ENCODE measurements at places on chromosomes 5 and 9.

DNA sequence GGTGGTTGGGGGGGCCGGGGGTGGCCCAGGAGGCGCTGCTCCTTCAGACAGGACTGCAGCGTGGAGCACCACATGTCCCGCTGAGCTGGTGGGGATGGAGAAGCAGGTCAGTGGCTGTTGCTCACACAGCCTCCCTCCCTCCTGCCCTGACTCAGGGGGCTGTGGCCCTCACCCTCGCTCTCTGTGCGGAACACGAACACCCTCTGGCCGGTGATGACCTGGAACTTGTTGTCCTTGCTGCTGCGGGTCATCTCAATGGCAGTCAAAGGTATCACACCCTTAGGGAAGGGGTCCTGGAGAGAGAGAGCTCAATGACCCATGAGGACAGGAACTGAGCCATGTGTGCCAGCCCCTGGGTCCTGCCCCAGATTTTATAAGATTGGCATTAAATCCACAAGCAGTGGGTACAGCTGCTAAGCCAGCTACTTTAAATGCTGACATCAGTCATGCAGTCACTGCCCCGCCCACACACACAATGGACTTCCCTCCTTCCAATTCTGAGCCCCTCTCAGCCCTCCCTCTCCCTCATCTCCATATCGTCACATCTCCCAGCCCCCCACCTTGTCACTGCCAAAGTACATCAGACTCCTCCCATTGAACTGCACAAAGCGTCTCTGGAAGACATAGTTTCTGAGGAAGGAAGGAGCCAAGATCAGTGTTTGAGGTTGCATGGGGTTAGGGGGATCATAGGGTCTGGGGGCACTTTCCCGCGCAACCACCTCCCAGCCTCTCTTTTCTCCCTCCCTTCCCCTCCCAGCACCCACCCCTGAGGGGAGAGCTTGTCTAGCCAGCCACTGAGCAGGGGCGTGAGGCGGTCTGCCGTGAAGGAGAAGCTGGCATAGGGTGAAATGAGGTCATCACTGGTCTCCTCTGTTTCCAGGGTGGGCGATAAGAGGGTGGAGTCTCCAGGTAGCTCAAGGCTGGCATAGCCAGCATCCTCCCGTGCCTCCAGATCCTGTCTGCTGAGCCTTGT is 8.9 kb downstream of the ARAP3 start:
- no peak for DNase-seq

DNA sequence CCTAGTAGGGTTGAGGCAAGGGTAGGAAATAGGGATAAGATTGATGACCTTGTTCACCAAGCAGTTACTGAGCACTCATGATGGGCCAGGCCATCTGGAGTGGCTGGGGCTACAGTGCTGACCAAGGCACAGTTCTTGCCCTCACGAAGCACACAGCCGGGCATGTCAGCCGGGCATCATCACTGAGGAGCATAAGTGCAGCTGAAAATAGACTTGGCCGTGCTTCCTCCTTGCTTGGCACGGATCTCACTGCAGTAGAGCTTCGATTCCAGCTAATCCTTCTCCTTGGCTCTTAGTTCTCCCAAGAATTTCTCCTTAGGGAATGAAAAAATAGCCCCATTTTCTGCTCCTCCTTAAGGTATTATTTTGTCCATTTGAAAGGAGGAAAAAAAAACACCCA is 116.6 kb downstream of the NMUR2 start:
- no peak for DNase-seq

DNA sequence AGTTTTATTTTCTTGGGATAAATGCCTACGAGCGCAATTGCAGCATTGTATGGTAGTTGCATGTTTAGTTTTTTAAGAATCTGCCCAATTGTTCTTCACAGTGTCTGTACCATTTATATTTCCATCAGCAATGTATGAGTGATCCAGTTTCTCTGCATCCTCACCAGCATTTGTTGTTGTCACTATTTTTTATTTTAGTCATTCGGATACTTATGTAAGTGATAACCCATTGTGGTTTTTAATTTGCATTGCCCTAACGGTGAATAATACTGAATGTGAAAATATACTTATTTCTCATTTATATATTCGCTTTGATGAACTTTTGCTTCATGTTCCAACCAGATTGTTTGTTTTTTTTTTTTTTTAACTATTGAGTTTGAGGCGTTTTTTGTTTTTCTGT is 33.7 kb upstream of the PWWP2A start:
- no peak for DNase-seq

GRCh38 chr5:74122979-74123590 is 497.1 kb downstream of the ARHGEF28 start:
- peak; percentile 27 for DNase-seq

DNA sequence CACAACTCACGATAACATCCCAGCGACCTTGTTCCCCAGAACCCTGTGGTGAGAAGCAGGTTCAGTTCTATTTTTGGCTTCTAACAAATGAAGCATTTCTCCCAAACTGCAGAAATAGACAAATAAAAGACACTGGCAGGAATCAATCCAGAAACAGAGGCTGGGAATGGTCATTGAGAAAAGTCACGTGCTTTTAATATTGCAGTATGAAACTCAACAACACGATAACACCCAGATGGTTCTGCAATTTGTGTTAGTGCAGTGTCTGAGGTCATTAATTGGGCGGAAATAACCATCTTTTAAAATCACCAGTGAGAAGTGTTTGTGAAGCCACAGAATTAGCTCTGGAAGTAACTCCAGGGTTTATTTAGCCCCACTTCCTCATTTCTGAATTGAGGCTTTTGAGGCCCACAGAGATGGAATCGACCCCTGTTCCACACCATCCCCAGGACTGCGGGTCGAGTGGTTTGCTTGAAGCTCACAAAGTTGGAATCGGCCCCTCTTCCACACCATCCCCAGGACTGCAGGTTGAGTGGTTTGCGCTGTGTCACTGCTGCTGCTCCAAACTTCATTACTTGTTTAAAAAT is 164.7 kb upstream of the IRX4 start:
- no peak for DNase-seq

GRCh38 chr5:131747180-131748105 is 49.4 kb downstream of the FNIP1 start:
- DNase-seq = no peak

- DNase-seq = no peak
Measured at GRCh38 chr9:36165826-36166167, 3.4 kb upstream of the CCIN start.

- no peak for DNase-seq
Measured at GRCh38 chr9:37964740-37965081, 60.8 kb upstream of the SLC25A51 start.

DNA sequence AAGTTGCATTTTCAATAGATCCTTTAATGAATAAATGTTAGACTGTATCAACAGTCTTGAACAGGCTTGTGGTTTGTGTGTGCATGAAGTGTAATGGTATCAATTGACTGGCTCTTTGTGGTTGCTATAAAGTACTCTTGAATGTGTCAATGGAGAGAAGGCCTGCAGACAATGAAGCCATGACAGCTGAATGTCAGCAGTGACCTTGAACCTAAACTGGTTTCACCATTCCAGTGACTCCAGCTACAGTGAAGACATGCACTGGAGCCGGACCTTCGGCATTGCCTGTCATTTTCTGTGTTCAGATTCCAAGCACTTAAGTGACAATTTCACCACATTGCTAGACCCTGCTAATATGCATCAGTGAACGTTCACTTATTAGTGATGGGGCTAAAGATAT is 276.0 kb upstream of the TMEM161B start:
- DNase-seq = no peak

DNA sequence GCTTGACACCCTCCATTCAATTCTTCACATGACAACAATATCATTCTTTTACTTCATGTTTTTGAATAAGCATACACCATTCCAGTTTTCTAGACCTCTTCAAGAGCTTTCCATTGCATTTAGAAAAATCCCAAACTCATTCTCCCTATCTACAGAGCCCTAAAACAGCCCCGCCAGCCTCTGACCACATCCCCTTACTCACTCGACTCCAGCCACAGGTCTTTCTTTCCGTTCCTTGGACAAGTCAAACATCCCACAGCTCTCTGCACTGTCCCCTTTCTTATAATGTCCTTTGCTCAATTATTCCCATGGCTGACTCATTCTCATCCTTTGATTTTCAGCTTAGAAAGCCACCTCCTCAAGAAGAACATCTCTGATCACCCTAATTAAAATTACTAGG is 38.2 kb downstream of the TTC39B start:
- no peak for DNase-seq

DNA sequence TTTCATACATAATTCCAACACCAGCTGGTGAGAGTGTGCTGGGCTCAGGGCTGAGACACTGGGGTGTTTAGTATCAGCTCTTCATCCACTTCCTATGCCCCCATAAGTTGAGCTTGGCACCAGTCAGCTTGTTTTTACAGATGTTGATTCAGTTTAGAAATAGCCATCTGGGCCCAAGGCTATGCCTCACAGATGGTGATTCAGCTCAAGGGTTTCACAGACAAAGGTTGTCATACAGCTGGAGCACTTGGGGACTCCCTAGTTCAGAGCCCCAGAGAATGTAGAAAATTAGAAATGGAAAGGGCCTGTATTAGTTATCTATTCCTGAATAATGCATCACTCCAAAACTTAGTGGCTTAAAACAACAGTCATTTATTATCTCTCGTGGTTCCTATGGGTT is 10.3 kb upstream of the CRHBP start:
- DNase-seq = no peak

- DNase-seq = no peak
Measured at GRCh38 chr5:8316608-8317280, 447.8 kb downstream of the MTRR start.

- DNase-seq = no peak
Measured at GRCh38 chr5:3301306-3301705, 294.3 kb upstream of the IRX1 start.

DNA sequence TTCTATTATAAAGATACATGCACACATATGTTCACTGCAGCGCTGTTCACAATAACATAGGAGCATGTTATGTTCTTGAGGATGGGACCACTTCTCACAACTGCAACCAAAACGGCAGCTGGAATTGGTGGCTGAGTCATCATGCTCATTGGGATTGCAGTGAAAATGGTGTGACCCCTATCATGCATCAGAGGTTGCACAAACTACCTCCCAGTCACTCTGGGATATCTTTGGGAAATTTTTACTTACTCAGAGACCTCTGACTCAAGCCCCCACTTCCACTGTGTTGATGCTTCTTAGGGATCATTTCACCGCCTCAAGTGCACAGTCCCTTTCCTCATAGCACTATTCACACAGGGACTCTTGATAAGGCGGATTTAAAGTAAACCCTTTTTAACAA is 474.1 kb downstream of the BNC2 start:
- DNase-seq = no peak

GRCh38 chr5:173155912-173156311 is 11.6 kb downstream of the BNIP1 start:
- no peak for DNase-seq

- no peak for DNase-seq
Measured at GRCh38 chr9:79757881-79758669, 186.3 kb downstream of the TLE4 start.

DNA sequence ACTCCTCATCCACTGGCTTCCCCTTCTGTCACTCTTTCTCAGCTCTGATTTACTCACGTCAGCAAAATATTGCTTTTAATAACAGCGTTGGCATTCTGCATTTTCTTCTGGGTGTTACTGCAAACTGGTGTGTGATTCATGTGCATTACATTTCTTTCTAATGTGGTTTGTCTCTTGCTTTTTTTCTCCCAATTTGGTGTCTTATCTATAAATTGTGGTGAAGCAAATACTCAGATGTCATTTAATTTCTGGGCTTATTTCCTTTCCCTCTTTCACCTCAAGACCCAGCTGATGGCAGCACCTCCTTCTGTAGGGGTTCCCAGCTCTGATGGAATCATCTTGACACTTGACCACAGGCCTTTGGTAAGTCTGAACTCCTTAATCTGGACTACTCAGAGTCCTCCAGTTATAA is 180.7 kb upstream of the ZNF618 start:
- no peak for DNase-seq

DNA sequence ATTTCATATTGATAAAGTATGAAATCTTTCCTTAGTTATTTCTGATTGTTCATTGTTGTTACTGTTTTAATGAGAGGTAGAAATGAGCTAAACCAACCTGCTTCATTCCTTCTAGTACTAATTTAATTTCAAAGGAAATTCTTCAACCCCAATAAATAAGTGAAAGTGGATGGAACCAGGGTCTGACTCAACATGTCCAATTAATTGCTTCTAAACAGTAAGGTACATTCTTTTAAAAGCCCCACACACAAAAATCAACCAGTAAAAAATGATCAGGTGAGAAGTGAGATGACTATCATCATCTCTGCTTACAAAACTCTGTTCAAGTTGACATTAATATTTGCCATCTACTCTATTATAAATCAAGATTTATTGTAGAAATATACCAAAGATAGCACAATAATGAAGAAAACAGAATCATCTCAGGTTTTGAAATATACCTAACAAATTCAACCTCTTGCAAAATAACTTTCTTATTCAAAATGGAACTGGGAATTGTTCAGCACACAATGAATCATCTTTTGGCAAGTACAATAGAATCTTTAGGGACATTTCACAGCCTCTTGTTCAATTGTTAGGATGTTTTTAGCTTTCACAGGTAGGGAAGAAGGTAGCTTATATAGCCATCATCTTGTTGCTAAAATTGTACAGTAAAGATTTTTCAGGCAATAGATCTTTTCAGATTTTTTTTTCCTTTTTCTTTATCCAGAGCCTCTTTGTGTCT is 114.5 kb downstream of the RPS23 start:
- DNase-seq = no peak

GRCh38 chr5:146048994-146049703 is 56.2 kb downstream of the PLAC8L1 start:
- DNase-seq = peak; percentile 23

DNA sequence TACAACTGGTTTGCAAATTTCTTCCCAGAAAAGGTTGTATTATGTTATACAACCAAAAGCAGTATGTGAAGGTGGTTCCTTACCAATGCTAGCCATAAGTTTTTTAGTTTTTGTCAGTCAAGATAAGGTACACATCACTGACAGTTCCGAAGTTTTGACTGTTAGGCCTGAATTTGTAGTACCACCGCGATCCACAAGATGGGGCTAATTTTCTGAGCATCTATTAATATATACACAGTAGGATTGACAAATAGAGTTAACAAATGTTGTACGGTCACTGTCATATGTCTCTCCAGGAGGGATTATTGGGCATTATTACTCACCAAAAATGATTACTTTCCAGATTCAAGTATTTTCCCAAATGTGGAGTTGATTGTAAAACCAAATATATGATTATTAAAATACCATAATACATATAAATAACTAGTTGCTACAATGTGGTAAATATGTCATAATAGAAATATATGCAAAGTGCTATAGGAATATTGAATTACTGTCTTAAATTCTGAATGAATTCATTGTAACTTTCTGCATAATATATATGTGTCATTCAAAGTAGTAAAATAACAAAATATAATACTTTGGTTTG is 28.4 kb upstream of the LRRC19 start:
- DNase-seq = no peak

DNA sequence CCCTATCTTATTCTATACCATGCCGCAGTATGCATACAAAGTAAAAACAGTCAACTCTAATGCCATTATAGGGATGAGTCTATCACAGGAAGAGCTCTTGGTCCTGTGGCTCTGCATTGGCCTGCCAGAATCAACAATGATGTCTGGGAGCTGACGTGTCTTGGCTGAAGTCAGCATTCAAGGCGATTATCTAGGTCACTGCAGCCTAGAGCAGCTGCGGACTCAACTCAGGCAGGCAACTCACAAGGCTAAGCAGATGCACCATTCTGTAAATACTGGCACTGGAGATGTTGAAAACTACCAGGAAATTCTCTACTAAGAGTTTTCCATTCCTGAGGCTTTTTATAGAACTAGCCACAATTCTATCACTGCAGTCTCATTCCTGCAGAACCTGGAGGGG is 13.3 kb downstream of the SPATA9 start:
- DNase-seq = no peak

Data from NCI-H2107 (cell line).